ENCODE measurements at places on chromosomes 7 and 10.
A peak's percentile ranks its signal among the peaks of the same experiment; 100 is the strongest.

- DNase-seq, result no peak
Measured at GRCh38 chr7:82816272-82816671, 346.4 kb downstream of the PCLO start.

DNA sequence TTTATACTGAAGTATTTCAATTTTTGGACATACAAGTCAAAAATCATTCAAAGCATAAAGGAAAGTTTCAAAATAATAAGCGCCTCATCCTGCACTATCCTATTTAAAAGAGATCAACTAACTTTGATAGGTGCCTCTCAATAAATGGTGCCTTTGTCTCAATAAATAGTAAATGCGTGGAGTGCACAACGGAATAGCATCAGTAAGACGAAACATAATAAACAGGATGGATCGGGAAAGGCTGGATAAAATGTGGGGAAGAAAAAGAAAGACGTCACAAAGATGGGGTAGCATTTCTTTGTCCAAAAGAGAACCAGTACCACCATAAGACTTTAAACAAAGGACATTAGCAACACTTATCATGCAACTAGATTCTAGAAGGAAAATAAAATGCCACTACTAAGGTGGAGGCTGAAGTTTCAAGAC lies 571 bp upstream of the PRKAR2B start:
- no peak for DNase-seq

GRCh38 chr7:27243340-27244163 lies 950 bp downstream of the EVX1 start:
- DNase-seq, result no peak

DNA sequence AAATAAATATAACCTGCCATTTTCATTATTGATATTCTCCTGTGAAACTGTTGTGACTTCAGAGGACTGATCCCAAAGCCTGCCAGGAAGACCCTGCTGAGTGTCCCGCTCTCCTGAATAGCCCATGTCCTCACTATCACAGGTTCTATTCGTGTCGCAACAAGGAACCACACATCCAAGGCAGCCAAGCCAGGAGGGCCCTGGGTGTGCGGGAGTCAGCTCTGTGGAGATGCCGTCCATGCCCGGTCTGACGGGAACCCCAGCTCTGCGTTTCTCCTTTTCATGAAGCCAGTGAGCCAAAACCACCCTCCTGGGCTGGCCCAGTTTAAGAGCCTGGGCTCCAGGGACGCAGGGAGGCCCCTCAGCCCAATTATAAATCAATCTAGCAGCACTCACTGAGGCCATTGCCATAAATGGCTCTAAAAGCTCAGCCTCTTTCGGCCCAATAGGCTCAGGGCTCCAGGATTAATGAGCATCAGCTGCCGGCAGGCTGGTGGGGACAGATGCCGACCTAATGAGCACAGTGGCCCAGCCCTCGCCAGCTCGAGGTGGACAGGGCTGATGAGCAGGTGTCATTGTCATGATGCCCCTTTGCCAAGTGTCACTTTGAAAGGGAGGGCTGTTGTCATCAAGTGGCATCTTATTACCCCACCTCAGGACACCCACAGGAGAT lies 177.9 kb downstream of the PLXNA4 start:
- DNase-seq, result no peak

DNA sequence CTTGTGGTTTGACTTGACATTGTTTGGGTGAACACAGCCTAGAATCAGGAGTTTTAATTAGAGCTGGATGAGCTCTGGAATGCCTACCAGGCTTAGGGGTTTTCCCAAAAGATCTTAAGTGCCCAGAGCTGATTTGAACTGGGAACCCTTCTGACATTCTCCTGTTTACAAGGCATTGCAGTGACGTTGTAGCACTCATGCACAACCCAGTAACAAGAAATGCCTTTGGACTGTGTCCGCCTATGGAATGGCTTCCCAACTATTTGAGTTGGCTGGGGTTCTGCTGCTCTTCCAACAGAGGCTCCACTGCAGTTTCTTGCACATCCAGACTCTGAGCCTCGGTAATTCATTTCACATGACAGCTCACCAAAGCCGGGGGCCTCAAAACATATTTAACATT lies 76.7 kb upstream of the MKX start:
- DNase-seq, result no peak

- no peak for DNase-seq
Measured at GRCh38 chr10:124176349-124177179, 83.2 kb upstream of the CHST15 start.

GRCh38 chr7:34564091-34564490 lies 93.9 kb upstream of the NPSR1 start:
- DNase-seq, result peak; percentile 97

- DNase-seq, result no peak
Measured at GRCh38 chr7:131787101-131787500, 230.7 kb upstream of the PODXL start.

- DNase-seq, result no peak
Measured at GRCh38 chr10:7484456-7485243, 73.8 kb upstream of the SFMBT2 start.

- no peak for DNase-seq
Measured at GRCh38 chr10:117178190-117178589, 19.1 kb upstream of the KCNK18 start.

DNA sequence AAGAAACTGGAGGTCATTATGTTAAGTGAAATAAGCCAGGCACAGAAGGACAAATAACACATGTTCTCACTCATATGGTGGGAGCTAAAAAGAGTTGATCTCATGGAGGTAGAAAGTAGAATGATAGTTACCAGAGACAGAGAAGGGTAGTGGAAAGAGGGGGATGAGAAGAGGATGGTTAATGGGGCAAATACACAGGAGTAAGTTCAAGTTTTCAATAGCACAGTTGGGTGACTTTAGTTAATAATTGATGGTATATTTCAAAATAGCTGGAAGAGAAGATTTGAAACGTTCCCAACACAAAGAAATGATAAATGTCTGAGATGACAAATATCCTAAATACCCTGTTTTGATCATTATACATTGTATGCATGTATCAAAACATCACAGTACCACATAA lies 261.8 kb downstream of the THSD7A start:
- DNase-seq, result no peak

DNA sequence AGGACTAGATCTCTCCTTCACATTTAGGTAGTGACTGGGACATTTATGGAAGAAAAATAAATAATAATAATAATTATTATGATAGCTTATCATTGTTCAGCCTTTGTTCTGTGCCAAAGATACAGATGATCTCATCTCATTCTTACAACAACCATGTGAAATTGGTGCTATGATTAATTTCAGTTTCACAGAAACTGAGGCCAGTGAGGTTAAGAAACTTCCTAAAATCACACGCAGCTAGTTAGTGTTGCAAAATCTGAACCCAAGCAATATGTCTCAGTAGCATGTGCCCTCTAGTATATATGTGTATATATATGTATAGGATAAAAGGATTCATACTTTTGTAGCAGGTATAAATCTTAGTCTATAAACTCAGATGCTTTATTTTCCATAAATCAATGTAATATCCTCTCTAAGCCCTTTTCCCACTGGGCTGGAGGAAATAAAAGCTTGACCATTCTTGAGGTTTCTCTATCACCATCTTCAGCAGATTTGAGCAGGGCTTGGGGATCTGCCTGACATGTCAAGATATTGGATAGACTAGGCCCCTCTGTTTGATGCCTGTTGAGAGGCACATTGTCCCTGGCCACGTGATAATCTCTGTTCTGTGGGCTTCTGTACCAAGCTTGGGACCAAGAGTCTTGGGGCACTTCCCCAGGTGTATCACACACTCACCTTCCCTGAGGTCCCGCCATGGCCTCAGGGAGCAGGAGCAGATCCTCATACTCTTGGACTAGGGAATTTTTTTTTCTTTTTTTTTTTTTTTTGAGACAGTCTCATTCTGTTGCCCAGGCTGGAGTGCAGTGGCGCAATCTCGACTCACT lies 172.6 kb upstream of the NRP1 start:
- no peak for DNase-seq

DNA sequence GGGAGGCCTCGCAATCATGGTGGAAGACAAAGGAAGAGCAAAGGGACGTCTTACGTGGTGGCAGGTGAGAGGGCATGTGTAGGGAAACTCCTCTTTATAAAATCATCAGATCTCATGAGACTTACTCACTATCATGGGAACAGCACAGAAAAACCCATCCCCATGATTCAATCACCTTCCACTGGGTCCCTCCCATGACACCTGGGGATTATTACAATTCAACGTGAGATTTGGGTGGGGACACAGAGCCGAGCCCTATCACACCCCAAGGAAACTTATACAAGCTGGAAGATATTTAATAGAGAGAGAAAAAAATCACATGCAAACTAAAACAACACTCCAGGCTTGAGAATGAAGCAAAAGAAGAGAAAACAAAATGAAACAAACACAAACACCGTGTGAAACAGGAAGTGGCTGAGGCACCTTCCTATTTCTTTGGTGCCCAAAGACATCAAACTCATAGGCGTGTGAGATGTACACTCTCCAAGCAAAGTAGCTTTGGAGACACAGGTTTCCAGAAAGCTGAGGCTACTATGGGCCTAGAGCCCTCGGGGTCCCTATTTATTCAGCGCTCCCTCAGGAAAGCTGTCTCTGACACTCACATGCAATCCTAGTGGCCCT lies 97.2 kb downstream of the PRKCQ start:
- no peak for DNase-seq

- no peak for DNase-seq
Measured at GRCh38 chr7:51256209-51256781, 60.3 kb downstream of the COBL start.

- DNase-seq, result no peak
Measured at GRCh38 chr7:69751026-69751425, 152.8 kb downstream of the AUTS2 start.

GRCh38 chr10:34967335-34967880 lies 122.7 kb downstream of the CUL2 start:
- DNase-seq, result peak; percentile 30

- no peak for DNase-seq
Measured at GRCh38 chr7:143485094-143485493, 7.4 kb downstream of the TAS2R41 start.

- DNase-seq, result no peak
Measured at GRCh38 chr10:70576803-70577517, 25.6 kb downstream of the PRF1 start.

DNA sequence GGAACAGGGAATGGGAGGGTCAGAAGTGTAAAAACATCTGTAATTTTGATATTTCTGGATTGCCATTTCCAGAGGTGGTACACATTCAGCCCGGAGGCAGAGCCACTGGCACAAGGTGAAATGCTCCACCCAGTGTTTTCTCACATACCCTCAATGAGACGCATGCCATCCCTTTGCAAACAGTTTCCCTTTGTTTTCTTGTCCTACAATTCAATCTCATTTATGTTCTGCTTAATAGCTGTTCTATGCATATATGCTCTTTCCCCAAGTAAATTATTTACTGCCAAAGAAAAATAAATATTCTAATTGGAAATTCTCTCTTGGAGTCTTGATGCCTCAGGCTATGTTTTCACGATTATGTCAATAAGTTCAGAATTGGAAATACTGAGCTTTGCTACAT lies 369.7 kb upstream of the AKR1E2 start:
- no peak for DNase-seq

- DNase-seq, result no peak
Measured at GRCh38 chr10:124025152-124025551, 68.2 kb downstream of the CHST15 start.

DNA sequence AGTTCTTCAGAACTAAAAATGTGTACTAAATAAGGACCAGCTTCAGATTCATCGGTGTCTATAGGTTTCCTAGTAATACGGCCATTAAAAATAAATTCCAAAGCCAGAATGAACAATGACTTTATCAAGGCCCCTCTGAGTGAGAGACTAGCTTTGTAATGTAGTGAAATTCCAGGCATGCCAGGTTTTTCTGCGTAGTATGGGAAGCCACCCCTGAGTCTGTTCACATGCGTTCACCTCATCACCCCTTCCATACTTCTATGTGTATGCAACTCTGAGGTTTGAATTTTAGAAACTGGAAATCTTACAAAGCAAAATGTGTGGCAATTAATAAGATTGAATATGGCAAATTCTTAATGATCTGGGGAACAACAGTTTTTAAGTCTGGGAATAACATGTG lies 24.5 kb downstream of the RNF32 start:
- DNase-seq, result no peak

DNA sequence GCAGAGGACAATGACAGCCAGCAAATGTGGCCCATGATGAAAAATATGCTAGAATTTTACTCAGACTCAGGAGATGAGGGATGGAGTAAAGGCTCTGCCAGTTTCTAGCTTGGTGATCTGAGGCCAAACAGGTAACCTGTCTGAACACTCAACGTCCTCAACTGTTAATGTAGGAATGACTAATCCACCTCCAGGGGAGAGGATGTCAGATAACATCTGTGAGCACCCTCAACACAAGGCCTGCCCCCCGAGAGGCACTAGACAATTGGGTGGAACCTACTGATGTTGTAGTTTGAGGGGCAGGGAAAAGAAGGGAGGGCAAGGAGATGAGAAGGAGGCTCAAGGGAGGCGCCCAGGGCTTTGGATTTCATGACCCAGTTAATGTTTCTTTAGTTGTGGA lies 445.1 kb downstream of the PLXNA4 start:
- no peak for DNase-seq

DNA sequence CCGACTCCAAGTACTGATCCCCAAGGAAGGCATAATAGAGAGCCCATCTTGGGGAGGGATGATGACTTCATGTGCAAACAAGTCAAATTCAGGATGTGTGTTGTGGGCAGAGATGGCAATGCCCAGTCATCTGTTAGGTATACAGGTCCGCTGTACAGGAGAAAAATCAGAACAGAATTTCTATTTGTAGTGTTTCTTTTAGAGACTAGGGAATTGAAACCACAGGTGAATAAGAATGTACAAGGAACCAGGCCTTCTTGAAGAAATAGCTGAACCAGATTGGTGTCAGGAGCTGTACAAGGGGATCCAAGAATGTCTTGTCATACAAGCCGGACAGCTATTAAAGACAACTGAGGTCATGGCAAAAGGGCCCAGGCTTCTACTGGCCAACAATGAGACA lies 147.9 kb downstream of the PFKFB3 start:
- no peak for DNase-seq

DNA sequence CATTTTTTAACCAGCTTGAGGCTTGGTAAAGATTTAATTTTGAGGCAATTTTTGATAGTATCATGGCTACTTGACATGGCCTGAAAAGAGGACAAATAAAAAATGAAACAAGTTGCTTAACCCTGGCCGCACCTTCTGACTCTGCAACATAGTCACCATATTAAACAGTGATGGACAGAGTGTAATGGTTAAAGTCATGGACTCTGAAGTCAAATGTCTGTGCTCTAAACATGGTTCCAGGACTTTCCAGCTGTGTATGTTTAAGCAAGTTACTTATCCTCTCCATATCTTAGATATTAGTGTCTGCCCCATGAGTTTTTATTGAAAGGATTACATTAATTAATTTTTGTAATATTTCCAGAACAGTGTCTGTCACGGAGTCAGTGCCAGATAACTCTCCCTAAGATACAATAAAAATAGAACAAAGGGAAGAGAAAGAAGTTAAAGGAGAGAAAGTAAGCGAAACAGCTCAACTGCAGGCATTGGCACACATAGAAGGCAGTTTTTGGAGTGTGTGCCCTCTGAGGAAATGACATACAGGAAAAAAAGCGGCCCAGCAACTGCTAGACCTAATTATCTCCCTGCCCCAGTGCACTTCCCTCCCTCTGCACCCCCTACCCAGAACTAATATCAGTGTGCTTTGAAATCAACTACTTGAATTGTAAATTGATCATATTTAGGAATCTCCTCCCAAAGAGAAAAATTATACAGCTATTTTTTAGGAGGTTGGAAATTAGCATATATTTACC lies 65.3 kb downstream of the MACC1 start:
- DNase-seq, result no peak
